ENCODE measurements at places on chromosomes 4 and X.
A peak's percentile ranks its signal among the peaks of the same experiment; 100 is the strongest.

- no peak for DNase-seq
These were observed 151.5 kb downstream of the CFAP47 start for GRCh38 chrX:36071061-36071460.

- DNase-seq = no peak
These were observed 245.0 kb upstream of the IGFBP7 start for GRCh38 chr4:57355101-57355665.

DNA sequence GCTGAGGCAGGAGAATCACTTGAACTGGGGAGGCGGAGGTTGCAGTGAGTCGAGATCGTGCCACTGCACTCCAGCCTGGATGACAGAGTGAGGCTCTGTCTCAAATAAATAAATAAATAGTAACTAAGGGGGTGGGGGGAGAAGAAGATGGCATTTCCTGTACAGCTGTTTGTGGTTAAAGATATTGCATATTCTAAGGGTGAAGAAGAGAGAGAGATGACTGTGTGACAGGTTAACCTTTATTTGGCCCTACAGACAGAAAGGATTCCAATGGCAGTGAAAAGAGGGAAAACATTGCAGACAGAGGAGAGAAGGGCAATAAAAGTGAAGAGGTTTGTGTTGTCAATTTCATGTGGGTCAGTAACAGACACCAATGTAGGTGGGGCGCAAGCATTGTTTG lies 9.4 kb downstream of the TASL start:
- no peak for DNase-seq

GRCh38 chr4:102388611-102389010 lies 43.3 kb upstream of the SLC39A8 start:
- DNase-seq = no peak

DNA sequence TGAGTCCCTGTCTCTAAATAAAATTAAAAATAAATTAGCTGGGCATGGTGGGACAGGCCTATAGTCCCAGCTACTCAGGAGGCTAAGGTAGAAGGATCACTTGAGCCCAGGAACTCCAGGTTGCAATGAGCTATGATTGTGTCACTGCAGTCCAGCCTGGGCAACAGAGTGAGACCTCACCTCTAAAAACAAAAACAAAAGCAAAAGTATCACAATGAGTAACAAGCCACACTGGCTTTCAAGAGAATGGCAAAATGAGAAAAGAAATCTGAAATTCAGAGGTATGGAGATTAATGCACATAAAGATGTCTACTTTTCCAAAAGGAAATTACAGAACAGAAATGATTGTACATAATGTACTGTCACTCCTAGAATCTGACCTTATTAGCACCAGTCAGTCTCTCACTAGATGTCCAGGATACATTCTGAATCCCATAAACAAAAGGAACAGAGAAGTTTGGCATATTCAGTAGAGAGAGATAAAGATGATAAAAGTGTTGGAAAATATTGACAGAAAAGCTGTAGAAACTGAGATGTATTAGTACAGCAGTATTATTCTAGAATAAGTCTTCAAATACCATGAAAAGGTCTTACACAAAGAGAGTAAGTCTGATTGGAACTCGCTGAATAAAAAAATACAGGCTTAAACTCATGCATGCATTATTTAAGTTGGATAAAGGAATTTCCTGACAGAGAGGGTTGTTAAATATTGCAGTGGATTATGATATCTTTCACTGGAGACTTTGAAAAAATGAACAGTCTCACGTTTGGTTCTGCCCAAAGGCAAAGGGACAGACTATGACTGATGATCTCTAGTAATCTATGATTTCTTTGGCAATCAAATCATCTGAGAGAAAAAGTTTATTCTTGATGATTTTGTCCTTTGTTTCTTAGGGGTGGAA lies 102.5 kb downstream of the SH3RF1 start:
- no peak for DNase-seq

GRCh38 chrX:108584617-108585211 lies 145.1 kb downstream of the COL4A5 start:
- no peak for DNase-seq

DNA sequence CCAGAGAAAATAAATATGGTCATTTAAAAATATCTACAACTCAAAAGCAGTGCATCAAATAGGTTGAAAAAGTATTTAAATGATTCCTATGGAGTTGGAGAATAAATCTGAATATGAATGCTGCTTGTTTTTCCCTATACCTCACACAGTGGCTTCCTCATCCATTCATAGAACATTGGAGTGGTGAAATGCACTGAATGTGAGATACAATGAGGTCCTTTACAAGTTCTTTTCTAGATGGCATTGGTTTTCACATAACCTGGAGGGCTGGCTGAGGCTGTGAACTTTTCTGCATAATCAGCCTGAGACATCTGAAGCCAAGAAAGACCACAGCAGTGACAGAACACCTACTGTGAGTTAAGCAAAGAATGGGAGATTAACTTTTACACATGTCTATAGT lies 279.1 kb upstream of the NRK start:
- DNase-seq = no peak

DNA sequence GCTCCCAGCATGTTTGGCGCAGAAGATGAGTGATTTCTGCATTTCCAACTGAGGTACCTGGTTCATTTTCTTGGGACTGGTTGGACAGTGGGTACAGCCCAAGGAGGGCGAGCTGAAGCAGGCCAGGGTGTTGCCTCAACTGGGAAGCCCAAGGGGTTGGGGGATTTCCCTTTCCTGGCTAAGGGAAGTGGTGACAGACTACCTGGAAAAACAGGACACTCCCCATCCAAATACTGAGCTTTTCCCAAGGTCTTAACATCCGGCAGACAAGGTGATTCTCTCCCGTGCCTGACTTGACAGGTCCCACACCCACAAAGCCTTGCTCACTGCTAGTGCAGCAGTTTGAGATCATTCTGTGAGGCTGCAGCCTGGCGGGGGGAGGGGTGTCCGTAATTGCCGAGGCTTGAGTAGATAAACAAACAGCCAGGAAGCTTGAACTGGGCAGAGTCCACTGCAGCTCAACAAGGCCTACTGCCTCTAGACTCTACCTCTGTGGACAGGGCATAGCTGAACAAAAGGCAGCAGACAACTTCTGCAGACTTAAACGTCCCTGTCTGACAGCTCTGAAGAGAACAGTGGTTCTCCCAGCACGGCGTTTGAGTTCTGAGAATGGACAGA lies 307.7 kb upstream of the ARSJ start:
- DNase-seq = no peak

DNA sequence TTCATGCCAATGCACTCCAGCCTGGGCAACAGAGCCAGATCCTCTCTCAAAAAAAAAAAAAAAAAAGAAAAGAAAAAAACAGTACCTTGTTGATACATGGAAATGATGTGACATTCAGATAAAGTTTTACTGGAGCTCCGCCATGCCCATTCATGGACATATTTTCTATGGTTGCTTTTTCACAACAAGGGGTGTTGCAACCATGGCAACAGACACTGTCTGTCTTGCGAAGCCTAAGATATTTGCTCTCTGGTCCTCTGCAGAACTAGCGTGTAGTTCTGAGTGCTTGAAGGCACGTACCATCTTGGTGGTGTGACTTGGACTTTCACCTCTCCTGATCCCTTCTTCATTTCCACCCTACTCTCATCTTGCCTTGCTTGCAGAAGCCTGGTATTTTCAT lies 53.2 kb downstream of the TBL1X start:
- DNase-seq = no peak

- no peak for DNase-seq
These were observed 44.7 kb downstream of the SLC10A7 start for GRCh38 chr4:146477054-146477453.

DNA sequence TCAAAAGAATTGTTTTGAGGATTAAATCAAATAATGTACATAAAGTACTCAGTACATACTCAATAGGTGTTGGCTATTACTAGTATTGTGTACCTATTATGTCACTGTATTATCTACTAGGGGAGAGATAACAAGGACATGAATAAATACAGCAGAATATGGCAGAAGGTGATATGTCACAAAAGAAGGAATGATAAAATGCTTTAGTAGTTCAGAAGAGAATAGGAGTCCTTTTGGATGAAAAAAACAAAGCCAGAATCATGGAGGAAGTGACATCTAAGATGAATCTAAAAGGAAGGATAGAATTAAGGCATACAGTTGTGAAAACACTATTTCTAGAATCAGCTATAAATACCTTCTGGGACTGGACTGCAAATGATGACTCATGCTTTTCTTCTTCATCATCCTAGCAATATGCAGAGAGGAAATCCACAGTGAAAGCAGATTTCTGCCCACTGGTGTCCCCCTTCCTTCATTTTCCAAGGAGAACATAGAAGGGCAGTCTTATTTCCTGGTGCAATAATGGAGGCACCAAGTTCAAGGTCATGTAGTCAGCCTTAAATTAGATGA lies 98.7 kb downstream of the GLUD2 start:
- DNase-seq = no peak

GRCh38 chr4:14583752-14584151 lies 418.5 kb upstream of the CPEB2 start:
- DNase-seq = no peak

GRCh38 chrX:15345976-15346375 lies 10.7 kb upstream of the PIGA start:
- no peak for DNase-seq

DNA sequence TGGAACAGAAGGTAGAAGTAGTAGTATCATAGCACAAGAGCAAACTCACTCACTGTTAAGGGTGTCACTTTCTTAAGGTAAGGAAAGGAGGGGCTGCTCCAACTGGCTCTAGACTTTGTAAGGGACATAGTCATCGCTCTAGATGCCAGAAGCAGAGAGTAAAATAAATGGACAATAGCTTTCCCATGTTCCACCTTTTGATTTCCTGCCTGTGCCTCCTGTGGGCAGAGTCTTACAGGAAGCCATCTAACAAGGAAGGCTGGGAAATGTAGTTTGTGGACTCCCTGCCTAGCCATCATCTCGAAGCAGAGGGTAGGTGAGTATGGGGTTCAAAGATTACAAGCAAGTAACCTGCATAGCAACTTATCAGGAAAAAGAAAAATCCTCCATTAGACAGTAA lies 1.7 kb upstream of the METTL14 start:
- DNase-seq = no peak

DNA sequence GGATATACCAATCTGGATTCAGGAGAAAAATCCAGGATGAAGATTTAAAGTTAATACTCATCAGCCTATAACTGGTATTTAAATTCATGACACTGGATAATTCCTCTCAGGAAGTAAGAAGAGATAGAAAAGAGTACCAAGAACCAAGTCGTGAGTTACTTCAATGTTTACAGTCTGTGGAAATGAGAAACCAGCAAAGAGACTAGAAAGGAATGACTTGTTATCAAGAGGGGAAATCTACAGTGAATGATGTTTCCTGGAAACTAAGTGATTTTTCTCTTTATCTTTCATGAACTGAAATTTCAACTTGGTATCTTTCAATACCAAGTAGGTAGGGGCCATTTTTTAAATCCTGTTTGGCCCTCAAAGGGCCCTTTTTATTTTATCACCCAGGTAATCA lies 217.9 kb upstream of the AFF2 start:
- DNase-seq = no peak

GRCh38 chr4:3285558-3286334 lies 7.1 kb upstream of the RGS12 start:
- DNase-seq = no peak

DNA sequence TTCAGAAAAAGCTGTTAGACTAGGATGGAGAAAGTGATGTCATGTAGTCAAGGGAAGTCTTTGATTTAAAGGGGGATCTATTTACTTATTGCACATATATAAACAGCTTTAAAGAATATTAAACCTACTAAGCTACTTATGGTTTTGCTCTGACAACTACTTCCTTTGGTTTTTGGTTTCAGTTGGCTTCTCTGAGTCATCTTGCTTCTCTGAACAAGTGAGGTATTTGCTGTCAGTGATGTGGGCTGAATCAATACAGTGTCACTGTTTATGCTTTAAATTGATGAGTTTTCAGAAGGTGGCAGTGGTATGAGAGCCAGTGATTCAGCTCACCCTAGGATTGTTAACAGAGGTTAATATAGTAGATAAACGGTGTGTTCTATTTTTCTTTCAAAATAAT lies 75.1 kb downstream of the CEP44 start:
- peak; percentile 22 for DNase-seq

- no peak for DNase-seq
These were observed 318.6 kb downstream of the OPHN1 start for GRCh38 chrX:68114573-68115129.

- DNase-seq = no peak
These were observed 21.0 kb upstream of the PCYT1B start for GRCh38 chrX:24668111-24668510.
